ENCODE measurements at places on chromosomes 5 and 9.

DNA sequence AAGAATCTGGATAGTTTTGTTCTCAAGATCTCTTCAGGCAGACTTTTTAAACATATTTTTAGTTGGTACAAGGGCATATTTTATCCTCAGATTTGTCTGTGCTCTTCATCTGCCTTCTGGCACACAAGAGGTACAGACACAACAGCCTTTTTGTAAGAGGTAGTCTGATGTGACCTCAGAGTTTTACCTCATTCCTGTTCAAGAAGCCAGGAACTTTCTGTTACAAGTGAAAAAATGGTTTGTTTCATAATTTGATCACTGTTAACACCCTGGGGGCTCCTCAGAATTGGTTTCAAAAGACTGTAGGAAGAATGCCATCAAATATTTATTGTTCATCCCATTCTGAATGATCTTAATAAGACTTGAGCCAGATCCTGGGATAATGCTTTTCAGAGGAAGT is 136.7 kb downstream of the PRKACG start:
- no peak for DNase-seq

DNA sequence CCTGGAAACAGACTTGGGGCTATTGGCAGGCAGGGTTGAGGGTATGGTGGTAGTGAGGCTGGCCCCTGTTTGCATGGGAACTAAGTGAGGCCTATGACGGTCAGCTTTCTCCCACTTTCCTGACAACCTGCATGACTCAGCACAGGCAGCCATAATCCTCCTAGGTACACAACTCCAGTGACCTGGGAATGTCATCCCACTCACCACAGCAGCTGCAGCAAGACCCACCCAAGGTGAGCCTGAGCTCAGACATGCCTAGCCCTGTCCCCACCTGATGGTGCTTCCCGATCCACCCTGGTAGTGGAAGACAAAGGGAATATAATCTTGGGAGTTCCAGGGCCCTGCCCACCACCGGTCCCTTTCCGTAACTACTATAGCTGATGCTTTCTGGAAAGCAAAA is 178.7 kb downstream of the NDUFS4 start:
- DNase-seq: no peak

GRCh38 chr9:114691956-114692295 is 9.9 kb upstream of the TEX48 start:
- DNase-seq: no peak

DNA sequence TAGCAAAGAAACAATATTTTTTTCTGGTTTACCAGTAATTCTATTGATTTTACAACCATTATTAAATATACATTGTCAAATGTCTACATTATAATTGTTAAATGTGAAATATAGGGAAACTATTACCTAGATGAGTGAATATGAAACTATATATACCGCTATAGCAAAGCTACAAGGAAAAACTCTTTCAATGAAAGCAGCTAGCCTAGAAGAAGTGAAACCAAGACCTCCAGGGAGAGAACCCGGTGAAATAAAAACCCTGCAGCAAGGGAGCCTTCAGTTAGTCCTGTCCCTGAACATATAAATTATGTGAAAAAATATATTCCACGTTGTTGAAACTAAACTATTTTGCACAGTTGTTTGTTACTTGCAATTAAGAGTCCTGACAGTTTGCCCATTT is 913.1 kb downstream of the EFNA5 start:
- DNase-seq: no peak

DNA sequence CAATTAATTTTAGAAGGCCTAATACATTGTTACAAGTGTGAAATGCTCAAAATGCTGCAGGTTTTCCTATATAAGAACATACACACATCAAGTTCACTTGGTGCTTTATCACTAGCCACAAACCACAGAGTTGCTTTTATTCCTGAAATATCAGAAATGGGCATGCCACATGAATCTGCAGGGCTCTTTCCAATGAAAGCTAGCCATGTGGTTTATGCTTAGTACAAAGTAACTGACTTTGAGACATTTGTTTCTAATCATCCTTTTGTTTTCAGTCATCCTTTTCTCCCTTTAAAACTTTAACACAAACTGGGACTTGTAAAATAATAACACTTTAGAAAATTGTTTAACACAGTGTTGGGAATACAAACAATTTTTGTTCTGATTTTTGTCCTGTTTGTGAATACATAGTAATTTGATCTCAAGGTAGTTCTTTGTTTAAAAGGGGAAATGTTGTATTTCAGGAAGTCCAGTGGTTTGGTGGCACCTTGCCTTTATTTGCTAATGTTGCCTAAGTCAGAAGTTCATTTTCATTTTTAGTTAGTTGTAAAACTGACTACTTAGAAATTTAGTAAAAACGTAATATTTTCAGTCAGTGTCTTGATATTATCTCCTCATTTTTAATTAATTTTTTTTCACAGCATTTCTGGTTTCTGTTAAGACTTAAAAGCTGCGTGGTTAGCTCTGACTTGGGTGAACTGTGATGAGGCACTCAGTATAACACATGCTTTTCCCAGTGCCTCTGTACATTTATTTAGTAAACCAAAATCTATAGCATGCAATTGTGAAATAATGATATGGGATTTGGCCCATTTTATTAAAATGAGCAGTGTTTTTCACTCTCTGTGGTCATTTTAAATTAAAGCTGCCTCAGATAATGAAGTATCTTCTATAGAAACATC is 18.6 kb downstream of the PRDM6 start:
- no peak for DNase-seq

DNA sequence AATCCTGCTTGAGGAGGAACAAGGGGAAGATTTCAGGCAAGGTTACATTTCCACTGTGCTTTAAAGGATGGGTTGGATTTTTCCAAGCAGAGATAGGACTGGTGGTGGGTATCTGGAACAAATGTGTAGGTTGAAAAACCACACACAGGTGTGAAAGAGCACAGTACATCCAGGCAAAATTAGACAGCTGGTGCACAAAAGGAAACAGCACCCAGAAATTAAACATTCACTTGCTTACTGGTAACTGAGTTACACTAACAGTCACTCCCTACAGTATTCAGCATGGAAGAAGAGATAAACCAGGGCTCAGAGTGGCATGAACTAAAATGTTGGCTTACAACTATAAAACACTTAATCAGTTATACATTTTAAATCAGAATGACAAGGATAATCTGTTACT is 81.5 kb upstream of the RASEF start:
- DNase-seq: no peak

- DNase-seq: no peak
These were observed 249.3 kb upstream of the DMRT1 start for GRCh38 chr9:592225-592624.

DNA sequence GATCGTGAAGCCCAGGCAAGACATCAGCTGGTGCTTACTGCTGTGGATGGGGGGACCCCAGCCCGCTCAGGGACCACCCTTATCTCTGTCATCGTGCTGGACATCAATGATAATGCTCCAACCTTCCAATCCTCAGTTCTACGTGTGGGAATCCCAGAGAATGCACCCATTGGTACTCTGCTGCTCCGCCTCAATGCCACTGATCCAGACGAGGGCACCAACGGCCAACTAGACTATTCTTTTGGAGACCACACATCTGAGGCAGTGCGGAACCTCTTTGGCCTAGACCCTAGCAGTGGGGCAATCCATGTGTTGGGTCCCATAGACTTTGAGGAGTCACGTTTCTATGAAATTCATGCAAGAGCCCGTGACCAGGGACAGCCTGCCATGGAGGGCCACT is 960 bp downstream of the PCDHGC5 start:
- no peak for DNase-seq
